Activated naive CD4-positive, alpha-beta T cell (primary cell): ENCODE measurements at places on chromosomes 12 and 14.

GRCh38 chr12:123132951-123133619, 17.8 kb downstream of the PITPNM2 start:
- DNase-seq: no peak

DNA sequence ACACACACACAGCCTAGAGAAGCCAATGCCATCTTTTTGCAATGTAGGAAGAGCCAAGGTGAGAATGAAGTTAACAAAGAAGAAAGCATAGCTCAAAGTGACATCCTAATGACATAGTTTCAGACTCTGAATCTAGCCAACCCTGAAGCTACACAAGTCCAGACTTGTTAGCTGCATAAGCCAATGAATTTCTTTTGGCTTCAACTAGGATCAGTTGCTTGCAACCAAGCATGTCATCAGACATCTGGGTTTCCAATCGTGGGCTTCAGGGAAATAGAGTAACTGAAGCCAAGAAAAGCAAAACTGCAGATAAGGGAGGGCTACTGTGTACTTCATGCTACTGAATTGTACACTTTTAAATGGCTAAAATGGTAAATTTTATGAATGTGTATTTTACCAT, 4.4 kb upstream of the GPHN start:
- no peak for DNase-seq

GRCh38 chr12:25723336-25723735, 170.3 kb upstream of the LMNTD1 start:
- no peak for DNase-seq

GRCh38 chr14:106848330-106849121, 1322.1 kb downstream of the TMEM121 start:
- DNase-seq: no peak

GRCh38 chr12:105733579-105733978, 403.1 kb downstream of the C12orf75 start:
- DNase-seq: no peak

DNA sequence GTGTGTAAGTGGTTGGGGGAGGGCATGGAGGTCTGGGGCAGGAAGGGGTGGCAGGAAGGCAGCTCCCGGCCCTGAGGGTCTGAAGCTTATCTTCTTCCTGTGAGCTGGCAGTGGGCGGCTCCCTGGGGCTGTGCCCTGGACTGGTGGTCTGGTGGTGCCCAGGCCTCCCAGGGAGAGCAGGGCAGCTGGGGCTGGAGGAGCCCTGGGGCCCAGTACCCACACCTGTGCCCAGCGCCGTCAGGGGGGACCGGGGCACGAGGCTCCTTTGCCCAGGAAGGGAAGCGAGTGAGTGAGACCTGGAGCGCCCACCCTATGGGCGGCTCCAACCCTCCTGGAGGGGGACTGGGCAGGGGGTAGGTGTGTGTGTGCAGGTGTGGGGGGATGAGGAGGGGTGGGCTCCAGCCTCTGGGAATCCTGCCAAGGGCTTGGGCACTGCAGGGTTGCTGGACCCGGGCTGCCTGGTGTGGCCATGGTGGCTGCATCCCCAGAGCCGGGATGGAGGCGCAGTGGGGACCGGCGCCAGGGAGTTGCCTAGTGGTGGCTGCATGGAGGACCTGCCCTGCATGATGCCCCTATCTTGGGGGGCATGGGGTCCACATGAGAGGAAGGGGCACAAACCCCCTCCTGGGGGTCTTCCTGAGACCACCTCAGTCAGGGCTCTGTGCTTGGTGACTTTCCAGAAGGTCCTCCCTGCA, 353.6 kb downstream of the TMEM121 start:
- DNase-seq: no peak

GRCh38 chr12:18591473-18591872, 146.3 kb downstream of the PLCZ1 start:
- no peak for DNase-seq

- no peak for DNase-seq
Measured at GRCh38 chr12:113469224-113469948, 2.3 kb downstream of the LHX5 start.

GRCh38 chr14:64082837-64083236, 211.3 kb downstream of the ESR2 start:
- DNase-seq: no peak

DNA sequence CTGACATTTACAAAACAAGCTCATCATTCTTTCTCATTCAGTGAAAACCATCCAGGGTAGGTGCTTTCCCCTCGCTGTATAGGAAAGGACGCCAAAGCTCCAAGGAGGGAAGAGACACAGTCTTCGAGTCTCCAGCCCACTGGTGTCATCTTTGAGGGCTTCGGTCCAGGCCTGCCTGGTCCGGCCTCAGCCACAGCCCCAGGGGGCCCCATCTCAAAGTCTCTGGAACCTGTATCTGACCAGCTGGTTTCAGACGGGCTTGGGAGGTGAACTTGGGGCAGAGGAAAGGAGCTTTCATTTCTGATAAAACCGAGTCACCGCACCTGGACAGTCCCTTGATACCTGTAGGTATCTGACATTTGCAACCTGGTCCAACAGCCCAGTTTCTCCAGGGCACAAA, 229.5 kb upstream of the RTL1 start:
- no peak for DNase-seq

DNA sequence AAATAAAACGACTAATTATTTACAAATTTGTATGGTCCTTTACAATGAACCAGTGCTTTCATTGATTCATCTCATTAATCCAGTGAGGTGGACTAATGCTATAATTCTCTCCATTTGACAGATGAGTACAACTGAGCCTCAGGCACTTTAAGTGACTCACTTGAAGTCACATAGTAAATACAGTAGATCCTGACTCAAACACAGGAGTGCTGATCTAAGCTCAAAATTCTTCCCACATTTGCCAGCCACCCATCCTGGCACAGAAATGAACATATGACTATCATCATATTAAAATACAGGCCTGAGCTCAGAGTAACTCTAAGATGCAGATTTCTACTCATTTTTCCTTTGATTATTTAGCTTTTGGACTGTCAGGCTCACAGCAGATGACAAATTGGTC, 30.6 kb downstream of the SLC16A7 start:
- DNase-seq: no peak

DNA sequence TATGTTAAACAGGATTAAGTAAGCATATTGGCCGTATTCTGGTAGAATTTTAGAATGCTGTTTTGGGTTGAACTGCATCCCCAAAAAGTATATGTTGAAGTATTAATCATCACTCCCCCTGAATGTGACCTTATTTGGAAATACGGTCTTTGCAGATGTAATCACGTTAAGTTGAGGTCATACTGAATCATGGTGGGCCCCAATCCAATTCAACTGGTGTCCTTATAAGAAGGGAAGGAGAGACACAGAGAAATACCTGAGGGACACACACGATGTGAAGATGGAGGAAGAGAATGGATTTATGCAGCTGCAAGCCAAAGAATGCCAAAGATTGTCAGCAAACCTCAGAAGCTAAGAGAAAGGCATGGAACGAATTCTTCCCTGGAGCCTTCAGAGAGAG, 268.6 kb downstream of the ITPR2 start:
- DNase-seq: no peak

DNA sequence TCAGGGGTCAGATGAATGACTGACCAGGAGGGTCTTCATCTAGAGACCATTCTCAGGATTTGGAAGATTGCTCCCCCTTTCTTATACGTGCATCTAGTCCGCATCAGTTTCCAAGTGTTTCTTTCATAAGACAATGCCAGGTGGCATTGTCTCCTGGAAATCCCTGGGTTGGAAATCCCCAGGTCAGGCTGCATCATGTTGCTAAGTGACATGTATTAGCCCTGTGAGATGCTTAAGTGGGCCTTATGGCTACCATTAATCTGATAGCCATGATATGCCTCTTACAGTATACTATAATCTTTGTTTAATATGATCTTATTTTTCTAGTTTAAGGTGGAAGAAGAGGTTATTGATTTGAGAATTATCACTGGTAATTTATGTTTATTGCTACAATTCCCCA, 92.8 kb downstream of the DIO3 start:
- DNase-seq: no peak

DNA sequence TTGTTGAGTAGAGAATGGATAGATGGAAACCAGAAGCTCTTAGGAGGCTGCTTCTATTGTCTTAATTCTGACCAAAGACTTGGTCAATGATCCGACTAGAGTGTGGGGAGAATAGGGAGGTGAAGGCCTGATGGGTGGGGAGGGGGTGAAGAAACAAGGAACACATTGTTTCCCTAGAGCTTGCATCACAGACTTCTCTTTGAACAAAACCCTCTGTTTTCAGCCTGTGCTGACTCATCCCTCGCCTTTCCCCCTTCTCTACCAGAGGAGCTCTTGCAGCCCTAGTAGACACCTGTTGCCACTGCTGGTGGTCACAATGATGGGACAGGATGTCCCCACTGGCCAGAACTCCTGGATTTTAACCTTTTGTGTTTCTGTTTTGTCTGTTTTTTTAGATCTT, 46.8 kb upstream of the CISTR start:
- DNase-seq: no peak

GRCh38 chr14:79841433-79841832, 369.9 kb downstream of the DIO2 start:
- no peak for DNase-seq

DNA sequence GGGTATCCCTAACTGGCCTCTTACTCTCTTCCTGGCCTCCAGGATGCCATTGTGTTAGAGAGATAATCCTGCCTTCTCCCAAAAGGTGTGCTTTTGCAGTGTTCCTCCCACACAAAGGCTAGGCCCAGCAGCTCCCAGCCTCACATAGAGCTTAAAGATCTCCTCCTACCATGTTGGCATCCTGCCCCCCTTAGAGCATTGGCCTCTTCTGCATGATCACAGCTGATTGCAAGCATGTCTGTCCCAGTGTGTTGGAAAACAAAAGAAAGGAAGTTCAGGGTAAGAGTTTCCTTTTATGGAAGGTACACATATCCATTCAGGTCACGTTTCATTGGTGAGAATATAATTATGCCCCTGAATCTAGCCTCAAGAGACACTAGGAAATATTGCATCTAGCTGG, 405.4 kb downstream of the TMTC2 start:
- DNase-seq: no peak

DNA sequence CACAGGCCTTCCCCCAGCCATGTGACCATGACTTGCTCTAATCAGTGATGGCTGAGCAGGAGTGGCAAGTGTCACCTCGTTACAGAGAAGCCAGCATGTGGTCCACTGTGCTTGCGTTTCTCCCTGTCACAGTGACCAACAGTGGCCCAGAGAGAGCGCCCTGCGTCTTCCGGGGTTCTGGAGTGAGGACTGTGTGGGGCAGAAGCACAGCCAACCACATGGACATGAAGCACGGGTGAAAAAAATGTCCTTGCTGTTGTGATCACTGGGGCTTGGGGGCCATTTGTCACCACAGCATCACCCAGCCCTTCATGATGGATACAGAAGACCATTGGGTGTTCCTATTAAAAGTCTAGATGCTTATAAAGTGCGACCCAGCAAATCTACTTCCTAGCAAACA, 174.6 kb upstream of the C14orf180 start:
- no peak for DNase-seq

- no peak for DNase-seq
Measured at GRCh38 chr14:31568671-31569070, 7.5 kb downstream of the NUBPL start.

DNA sequence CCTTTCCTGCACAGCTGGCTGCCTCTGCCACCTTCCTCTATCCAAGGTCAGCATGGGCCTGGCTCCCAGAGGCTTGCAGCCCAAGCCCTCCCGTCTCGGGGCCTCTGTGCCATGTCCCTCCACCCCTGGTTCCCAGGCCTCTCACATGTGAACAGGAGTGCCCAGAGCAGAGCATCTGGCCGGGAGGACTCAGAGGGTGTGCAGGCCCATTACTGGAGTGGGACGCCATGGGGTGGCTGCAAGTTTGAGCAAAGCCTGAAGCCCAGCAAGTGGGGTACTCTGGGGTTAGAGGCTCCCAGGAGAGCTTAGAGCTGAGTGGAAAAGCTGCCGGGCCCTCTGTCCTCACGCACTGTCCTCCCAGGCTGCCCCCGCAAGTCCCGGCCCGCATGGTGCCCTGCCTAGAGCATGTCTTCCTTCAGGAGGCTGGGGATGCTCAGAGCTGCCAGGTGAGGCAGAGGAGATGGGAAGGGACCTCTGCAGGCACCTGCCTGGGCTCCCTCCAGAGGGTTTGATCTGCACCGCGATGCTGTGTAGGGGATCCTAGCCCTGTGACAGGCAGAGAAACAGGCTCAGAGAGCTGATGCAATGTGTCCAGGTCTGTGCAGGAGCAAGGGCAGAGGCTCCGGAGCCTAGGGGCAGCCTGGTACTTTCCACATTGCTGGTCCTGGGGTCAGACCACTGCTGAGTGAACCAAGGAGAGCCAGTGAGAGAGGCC, 39.8 kb downstream of the DIO3 start:
- no peak for DNase-seq

DNA sequence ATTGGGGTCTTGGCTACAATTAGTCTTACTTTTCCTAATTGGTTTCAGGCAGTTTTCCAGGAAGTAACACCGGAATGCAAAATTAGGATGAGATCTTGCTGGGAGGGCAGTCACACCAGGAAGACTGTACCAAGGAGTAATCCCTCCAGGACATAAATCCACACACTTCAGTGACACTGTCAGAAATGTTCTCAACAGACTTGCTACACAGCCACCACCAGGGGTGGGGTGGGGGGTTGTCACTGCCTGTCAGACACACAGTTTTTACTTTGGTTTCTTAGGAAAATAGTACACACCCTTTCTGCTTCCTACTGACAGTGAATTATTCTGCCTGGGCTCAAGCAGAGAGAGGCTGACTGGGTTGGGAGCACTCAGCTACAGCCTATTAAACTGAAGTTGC, 102.9 kb upstream of the CCDC196 start:
- no peak for DNase-seq

GRCh38 chr12:88753066-88753465, 172.8 kb upstream of the KITLG start:
- DNase-seq: no peak

GRCh38 chr12:65022960-65023359, 98.1 kb downstream of the WIF1 start:
- DNase-seq: no peak

GRCh38 chr12:125453751-125454150, 388.5 kb downstream of the AACS start:
- no peak for DNase-seq

DNA sequence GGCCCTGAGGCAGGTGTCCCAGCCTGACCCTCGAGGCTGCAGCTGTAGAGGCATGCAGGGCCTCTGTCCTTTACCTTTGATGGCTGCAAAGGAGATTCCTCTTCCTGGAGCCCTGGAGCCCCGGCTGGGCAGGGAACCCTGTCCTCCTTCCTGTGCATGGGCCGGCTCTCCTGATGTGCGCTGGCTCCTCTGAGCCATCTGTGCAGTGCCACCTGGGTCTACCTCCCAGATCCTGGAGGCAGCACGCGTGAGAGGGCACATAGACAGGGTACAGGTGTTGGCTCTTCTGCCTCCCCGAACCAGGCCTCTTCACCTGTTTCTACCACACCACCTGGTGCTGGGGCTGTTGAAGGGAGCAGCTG, 115.1 kb downstream of the BEGAIN start:
- DNase-seq: no peak

DNA sequence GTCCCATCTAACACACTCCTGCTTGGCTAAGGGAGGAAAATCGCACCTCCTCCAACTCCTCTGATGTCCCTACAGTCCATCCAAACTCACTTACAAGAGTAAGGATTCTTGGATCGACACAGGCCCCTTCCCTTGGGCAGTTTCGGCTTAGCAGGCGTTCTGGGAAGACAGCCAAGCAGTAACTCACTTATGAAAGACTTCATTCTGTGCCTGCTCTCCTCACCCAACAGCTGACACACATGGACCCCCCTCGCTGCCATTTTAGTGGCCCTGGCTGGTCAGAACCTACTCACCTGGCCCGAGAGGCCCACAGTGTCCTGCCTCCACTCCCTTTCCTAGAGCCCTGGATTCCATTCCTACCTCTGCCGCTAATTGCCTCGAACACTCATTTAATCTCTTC, 52.3 kb upstream of the BCL2L14 start:
- no peak for DNase-seq
